ENCODE measurements at places on chromosomes 2 and 18.

GRCh38 chr18:80231151-80231550 is 16.2 kb downstream of the PARD6G start:
- DNase-seq, result no peak

DNA sequence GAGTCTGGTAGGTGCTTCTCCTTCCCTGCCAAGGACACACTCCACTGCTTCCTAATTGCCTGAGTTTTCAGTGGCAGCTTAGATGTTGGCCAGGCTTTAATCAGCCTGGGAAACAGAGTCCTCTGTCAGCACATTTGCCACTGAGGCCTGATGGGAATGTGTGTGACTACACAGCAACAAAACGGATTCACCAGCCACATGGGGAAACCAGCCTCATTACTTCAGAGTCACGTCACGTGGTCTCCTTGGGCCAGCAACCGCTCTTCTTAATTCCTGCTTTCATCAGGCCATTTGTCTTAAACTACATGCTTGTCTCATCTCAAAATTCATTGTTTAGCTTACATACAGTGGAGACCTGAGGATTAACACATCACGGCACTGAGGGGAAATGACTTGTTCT is 93.9 kb upstream of the LTBP1 start:
- DNase-seq, result no peak

DNA sequence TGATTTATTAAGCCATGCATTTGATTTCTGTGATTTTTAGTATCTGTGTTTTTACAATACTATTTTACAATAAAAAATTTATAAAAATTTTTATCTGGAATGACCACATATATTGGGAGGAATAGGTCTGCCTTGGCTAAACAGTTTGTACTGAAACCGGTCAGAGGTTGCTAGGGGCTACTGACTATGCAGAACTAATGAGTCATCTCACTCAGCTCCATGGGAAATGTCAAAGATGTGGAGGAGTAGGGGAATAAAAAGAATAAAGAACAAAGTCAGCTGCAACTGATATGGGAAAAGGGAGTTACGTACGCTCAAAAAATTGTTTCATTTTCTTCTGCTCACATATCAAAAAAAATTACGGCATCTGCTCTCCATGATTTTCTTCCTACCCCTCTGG is 8.6 kb upstream of the TMEM163 start:
- no peak for DNase-seq

DNA sequence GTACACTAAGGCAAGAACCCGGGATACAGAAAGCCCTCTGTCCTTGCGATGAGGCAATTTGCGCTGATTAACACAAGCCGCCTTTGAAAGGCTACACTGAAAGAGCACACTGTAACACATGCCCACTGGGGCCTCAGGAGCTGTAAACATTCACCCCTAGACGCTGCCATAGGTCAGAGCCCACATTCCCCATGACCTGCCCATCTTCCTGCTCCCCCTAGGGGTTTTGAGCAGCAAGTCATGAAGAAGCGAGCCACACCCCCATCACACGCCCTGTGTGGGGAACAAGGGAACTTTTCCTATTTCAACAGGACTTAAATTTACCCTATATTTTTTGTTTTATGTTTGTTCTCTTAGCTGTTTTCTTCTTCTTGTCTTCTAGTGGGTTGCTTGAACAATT is 47.8 kb upstream of the SLC4A10 start:
- DNase-seq, result peak; percentile 18
